Activated effector memory CD4-positive, alpha-beta T cell treated with Interleukin-2 at 50 U/mL for 16 hours (primary cell): ENCODE measurements at places on chromosomes 7 and 10.
A peak's percentile ranks its signal among the peaks of the same experiment; 100 is the strongest.

GRCh38 chr10:3955493-3955892 lies 170.5 kb upstream of the KLF6 start:
- no peak for DNase-seq

- no peak for DNase-seq
These were observed 36.6 kb upstream of the LRRC18 start for GRCh38 chr10:48976196-48976595.

- DNase-seq: no peak
These were observed 46.5 kb downstream of the ABCA13 start for GRCh38 chr7:48217753-48218152.

- no peak for DNase-seq
These were observed 30.0 kb downstream of the EEPD1 start for GRCh38 chr7:36182854-36183604.

DNA sequence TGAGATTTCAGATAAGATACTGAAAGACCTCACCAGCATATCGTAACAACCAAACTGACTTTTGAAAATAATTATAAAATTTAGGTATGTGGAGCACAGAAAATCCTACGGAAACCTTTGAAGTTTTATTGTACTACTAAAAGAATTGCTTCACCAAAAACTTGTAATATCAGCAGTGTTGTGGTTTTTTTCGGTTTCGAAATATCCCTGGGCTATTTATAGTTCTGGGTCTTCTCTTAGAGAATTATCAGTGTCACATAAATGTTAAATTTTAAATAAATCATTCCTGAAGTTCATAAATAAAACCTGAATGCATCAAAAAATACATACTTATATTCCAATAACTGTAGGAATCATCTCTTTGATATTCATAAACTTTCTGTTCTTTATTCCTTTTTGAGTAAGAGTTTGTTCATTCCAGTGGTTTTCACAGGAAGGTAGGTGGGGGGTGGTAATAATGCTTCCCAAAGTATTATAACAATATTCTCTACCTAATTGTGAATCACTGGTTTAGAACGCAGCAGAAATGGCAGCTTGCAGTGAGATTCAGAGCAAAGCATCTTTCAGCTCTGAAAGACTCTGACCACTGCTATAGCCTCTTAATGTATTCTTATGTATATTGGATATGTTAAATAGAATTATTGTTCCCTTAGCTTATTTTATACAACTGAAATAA lies 60.2 kb downstream of the ZNF277 start:
- DNase-seq: no peak

DNA sequence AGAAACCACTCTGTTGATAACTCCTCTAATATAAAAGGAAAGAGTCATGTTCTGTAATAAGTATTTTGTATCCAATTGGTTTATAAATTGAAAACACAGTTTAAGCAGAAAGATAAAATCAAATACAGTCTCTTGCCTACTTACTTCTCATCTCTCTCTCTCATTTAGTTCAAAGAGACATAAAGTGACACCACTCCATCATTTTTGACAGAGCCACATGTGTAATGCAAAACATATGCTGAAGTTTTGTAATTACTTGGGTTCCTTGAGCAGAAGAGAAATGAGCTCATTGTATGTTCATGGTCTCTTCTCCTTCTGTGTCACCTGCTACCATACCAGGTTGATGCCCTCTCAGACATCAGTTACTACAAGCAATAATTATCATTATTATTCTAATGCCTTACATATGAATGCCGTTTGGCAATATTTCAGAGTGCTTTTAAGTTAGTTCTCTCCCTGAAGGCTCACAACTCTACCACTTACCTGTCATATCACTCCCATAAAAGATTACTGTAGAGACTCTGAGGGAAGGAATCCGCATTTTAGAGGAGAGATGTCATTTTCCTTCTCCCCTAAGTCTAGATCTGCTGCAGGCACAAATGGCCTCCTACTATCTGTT lies 59.9 kb upstream of the SKAP2 start:
- DNase-seq: no peak

- no peak for DNase-seq
These were observed 139.0 kb downstream of the HERPUD2 start for GRCh38 chr7:35555934-35556333.

- DNase-seq: no peak
These were observed 46.4 kb upstream of the FIGNL1 start for GRCh38 chr7:50496569-50496968.

GRCh38 chr10:82266438-82266837 lies 391.4 kb downstream of the NRG3 start:
- DNase-seq: no peak

GRCh38 chr10:58846856-58847255 lies 329.6 kb upstream of the PHYHIPL start:
- DNase-seq: no peak

DNA sequence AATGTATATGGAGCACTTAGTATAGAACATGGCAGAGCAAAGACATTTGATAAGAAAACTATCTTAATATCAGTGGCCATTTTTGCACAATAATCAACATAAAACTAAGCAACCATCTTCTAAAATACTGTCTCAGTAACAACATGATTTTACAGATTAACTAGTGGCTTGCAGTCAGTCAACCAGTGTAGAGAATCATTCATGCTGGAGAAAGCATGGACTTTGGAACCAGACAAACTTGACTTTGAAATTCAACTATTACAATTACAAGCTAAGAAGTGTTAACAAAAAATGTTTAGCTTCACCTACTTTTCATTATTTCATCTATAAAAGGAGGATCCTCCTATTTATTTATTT lies 27.7 kb downstream of the CUBN start:
- DNase-seq: no peak

GRCh38 chr7:92569137-92569536 lies 21.1 kb downstream of the FAM133B start:
- DNase-seq: no peak

- no peak for DNase-seq
These were observed 168.0 kb upstream of the RHEB start for GRCh38 chr7:151687523-151688235.

DNA sequence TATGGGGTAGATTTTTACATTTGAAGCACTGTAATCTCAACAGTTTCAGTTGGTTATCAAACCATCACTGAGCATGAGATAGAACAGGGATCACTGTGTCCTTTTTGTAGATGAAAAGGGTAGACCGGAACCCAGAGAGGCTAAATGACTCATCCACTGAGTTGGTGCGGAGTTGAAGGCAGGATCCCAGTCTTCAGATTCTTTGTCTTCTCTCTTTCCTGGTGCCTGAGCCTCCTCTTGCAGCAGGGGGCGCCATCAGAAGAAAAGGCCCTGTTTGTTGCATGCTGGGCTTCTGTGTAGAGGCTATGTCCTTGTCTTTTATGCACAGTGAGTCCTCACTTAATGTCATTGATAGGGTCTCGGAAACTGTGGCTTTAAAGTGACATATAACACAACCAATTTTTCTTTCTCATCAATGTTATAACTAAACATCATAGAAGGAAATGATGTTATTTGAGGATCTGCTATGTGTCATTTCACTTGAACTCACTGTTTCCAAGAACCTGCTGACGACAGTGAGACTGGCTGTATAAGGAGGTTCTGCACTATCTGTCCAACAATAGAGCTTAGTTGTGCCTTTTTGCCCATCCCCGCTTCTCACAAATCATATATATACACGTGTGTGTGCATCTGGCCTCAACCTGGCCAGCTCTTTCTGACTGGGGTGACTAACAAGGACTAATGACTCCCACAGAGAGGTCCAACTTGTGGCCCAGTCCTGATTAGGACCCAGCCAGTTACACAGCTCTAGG lies 14.3 kb downstream of the ZNF282 start:
- DNase-seq: peak; percentile 60

GRCh38 chr7:15584575-15584974 lies 22.8 kb upstream of the AGMO start:
- DNase-seq: no peak

- DNase-seq: no peak
These were observed 28.9 kb downstream of the GNA12 start for GRCh38 chr7:2814946-2815874.

GRCh38 chr7:6385110-6385781 lies 62.5 kb downstream of the DAGLB start:
- no peak for DNase-seq

- DNase-seq: no peak
These were observed 384 bp downstream of the DCLRE1C start for GRCh38 chr10:14953424-14954000.

GRCh38 chr10:306007-306674 lies 170.9 kb downstream of the ZMYND11 start:
- DNase-seq: no peak

DNA sequence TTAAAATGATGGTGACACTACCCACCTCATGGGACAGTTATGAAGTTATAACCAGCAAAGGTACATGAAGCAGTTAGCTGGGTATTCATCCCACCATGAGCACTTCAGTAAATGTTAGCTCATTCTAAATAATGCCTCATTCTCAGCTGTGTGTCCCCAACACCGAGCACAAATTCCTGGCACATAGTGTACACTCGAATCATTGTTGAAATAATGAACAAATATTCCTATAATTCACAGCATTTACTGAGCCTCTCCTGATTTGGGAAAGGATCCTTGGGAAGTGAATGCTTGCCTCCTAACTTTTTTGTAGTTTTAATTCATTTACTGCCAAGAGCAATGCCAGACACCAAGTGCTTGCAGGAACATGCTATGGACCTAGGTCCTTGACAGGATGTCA lies 235.2 kb downstream of the DGKI start:
- DNase-seq: no peak

- no peak for DNase-seq
These were observed 143.4 kb downstream of the C10orf105 start for GRCh38 chr10:71575934-71576801.

- no peak for DNase-seq
These were observed 176.7 kb downstream of the ADARB2 start for GRCh38 chr10:1560535-1561192.

DNA sequence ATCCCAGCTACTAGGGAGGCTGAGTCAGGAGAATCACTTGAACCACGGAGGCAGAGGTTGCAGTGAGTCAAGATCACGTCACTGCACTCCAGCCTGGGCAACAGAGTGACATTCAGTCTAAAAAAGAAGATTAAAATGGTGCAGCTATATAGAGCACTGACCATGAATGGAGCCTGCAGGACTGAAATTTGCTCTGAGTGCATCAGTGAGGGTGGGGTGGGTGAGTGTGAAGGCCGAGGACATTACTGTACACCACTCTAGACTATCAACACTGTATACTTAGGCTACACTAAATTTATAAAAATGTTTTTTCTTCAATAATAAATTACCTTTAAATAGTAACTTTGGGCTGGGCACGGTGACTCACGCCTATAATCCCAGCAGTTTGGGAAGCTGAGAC lies 294.7 kb downstream of the PTPRN2 start:
- no peak for DNase-seq

GRCh38 chr7:33937871-33938270 lies 32.5 kb downstream of the BMPER start:
- DNase-seq: no peak

DNA sequence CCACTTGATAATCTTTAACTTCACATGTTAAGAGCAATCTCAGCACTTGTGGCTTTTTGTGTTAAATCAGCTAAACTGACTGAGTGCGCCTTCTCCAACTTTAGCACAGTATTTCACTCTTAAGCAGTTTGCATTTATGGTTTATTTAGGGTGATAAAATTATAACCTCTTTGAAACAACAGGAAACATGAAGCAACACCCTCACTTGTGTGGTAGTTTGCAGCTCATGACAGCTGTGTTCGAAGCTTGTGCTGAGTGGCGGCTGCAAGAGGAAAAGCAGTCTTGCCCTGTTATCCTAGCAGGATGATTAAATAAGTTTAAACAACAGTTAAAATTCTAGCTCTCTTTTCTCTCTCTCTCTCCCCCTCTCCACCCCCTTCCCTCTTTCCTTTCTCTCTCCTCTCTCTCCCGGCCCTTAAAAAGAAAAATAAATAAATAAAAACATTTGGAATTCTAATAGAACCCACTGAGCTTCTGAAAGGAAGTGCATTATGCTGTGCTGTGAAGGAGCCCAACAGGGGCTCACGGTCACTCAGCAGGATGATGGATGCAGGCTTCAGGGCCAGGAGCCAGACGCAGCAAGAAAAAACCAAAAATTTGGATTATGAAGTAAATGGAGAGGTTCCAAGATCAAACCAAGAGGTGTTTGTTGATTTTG lies 25.2 kb downstream of the OGDH start:
- no peak for DNase-seq

- no peak for DNase-seq
These were observed 75.3 kb downstream of the MTPN start for GRCh38 chr7:135901585-135902540.

- DNase-seq: no peak
These were observed 203.0 kb downstream of the TNS3 start for GRCh38 chr7:47378728-47379395.
